Astrocyte of the spinal cord (primary cell): ENCODE measurements at places on chromosomes 11 and 22.

- DNase-seq, result no peak
Observed at GRCh38 chr11:34860034-34860433, 56.1 kb downstream of the APIP start.

GRCh38 chr11:133928628-133929059, 28.1 kb downstream of the IGSF9B start:
- no peak for DNase-seq

GRCh38 chr11:4826425-4826824, 5.3 kb downstream of the OR51F2 start:
- DNase-seq, result peak; percentile 18

DNA sequence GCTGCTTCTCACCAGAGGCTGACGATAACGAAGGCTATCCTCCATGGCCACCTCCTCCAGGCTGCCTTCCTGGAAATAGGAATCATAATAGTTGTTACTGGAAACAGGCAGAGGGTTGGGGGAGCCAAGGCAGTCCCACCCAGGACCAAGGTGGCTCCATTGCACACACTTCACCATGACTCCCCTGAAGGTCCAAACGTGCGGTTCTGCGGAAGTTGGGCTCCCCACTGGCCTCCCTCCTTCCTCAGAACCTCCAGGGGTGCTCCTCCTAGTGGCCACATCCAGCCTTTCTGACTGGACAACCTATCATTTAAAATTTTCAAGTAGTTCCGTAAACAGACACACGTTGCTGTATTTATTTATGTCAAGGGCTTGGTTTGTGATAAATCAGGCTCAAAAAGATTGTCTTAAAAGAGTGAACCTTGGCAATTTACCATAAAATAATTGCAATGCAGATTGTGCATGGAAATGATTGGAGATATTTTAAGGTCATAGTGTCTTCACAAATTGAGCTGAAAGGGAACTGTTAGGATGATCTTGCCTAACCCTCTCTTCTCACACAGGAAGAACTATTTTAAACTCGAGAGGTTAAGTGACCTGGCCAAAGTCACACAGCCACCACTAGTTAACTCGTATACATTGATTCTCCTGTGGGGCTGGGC, 1.4 kb upstream of the TCN2 start:
- peak; percentile 45 for DNase-seq

DNA sequence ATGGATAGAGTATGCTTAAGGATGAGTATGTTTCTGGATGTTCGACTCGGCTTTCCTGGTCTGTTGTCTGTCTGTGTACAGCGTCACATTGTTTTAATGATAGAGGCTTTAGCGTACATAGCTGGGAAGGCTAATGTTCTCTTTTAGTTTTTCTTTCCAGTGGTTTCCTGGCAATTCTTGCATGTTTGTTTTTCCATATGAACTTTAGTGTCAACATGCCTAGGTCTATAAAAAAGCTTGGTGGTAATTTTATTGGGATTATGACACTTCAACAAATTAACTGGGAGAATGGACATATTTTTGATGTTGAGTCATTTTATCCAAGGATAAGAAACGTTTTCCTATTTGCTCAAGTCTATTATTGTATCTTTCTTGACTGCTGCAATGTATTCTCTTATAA, 17.6 kb downstream of the F2 start:
- DNase-seq, result peak; percentile 5

- no peak for DNase-seq
Observed at GRCh38 chr11:44928816-44929215, 21.9 kb downstream of the TP53I11 start.

DNA sequence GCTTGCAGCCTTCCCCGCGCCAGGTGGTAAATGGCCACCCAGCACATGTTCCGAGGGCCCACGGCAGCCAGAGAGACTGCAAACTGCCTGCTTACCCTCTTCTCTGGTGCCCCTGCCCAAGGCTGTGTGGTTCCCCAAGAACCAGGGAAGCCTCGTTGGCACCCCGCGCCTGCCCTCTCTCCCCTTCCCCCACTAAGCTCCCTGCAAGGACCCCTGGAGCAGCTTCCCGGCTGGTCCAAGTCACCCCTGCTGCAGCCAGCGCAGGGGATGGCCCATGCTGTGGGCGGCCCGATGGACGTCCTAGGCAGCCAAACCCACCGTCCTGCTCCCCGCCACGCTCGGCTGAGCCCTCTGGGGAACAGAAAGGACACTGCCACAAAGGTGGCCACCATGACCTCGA, 30.2 kb downstream of the MACROD1 start:
- DNase-seq, result no peak

DNA sequence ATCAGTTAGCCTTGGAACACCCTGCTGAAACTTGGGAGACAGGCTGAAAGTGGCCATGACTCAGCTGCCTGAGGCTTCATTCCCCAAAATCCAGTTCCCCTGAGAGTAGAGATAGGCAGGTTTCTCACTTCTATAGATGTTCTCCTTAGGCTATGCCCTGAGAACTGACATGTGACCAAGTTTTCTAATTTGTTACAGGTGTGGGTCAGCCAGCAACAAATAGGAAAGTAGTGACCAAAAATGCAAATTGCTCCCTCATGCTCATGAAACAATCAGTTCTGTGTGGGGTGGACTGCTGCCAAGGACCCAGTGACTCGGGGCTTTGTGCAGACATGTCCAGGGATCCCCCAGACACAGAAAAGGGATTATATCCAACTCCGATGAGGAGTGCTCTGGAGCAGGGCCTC, 7.3 kb upstream of the CCDC15 start:
- DNase-seq, result peak; percentile 3

DNA sequence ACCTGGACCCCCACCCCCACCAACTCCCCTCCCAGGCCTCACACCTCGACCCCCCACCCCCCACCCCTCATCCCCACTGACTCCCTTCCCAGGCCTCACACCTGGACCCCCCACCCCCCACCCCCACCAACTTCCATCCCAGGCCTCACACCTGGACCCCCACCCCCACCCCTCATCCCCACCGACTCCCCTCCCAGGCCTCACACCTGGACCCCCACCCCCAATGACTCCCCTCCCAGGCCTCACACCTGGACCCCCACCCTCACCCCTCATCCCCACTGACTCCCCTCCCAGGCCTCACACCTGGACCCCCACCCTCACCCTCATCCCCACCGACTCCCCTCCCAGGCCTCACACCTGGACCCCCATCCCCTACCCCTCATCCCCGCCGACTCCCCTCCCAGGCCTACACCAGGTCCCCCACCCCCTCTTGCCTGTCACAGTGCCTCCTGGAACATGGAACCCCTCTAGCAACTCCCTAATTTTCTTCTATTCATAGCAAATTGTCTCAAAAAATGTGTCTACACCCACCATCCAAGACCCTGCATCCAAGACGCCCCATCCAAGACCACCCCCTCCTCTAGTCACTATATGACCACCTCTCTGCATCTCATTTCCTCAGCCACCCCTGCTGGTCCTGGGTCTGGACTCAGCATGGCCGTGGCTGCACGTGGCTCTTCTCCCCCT, 36.9 kb upstream of the BRSK2 start:
- DNase-seq, result no peak

GRCh38 chr11:120333801-120334200, 2.4 kb upstream of the ARHGEF12 start:
- DNase-seq, result no peak

- DNase-seq, result peak; percentile 4
Observed at GRCh38 chr11:131248588-131248987, 121.8 kb upstream of the NTM start.

DNA sequence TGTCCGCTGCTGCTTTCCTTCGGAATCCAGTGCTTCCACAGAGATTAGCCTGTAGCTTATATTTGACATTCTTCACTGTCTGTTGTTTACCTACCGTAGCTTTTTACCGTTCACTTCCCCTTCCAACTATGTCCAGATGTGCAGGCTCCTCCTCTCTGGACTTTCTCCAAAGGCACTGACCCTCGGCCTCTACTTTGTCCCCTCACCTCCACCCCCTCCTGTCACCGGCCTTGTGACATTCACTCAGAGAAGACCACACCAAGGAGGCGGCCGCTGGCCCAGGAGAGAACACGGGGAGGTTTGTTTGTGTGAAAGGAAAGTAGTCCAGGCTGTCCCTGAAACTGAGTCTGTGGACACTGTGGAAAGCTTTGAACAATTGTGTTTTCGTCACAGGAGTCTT, 15.4 kb upstream of the ST14 start:
- no peak for DNase-seq

- peak; percentile 89 for DNase-seq
Observed at GRCh38 chr11:8717876-8718753, 35.5 kb downstream of the RPL27A start.

DNA sequence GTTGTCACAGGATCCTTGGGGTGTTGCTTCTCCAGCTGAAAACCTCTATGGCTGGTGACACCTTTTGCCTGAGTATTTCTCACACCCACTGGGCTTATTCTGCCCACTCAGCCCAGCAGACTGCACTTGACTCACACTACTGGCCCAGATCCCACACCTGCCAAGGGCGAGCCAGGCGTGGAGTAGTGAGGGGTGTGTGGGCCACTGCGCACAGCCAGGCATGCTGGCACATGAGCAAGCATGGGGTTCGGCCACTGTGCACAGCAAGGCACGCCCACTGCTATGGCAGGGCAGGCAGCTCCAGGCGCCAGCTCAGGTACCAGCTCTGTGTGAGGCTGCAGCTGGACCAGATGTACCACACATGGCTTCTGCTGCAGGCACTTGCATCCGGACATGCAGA, 116.5 kb upstream of the MTNR1B start:
- DNase-seq, result no peak

DNA sequence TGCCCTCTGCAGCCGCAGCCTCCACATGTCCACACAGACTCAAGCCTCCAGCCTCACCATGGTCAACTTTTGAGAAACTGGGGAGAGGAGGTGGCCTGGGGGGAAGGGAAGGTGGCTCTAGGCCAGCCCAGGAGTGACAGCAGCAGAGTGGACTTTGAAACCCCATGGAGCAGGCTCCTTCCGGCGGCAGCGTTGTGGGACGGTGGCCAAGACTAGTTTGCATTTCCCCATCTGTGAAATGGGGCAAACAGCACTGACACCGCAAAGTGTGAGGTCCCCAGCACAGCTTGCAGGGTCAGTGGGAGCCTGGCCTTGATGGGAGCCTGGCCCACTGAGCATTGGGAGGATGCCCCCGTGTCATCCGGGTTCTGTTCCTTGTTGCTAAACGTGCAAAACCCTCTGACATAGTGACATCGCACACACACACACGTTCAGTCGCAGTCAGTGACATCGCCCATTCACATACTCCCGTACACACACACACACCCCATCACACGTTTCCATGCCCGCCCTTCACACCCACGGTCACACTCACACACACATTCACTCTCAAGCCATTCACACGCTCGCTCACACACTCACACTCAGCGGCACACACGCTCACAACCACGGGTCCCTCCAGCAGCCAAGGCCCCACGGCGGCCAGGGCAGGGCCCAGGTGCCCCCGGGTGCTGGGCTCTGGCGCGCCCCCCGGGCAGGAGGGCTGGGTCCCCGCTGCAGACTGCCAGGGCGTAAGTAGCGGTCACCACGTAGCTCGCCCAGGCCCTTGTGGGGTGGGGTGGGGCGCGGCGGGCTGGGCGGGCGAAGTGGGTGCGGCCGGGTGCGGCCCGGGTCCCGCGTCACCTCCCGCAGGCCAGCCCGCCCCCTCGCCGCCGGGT, 585 bp downstream of the CYB5R3 start:
- DNase-seq, result peak; percentile 37

DNA sequence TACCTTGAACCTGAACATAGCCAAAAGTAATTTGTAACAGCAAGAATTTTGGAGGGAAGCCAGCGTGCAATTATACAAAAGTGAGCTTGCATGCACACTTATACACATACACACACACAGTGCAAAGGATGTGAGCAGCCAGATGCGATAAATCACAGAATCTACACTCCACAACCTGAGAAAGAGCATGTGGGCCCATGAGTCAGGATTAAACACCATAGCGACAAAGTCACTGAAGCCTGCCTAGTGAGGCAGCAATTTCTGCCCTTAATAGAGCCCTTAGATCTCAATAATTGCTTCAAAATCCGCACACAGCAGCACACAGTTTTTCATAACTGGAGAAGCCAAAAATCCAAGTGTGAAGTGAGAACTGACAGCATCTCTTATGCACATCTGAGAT, 42.6 kb upstream of the TEAD1 start:
- DNase-seq, result no peak

- no peak for DNase-seq
Observed at GRCh38 chr11:84853841-84854497, 773.2 kb downstream of the DLG2 start.

- DNase-seq, result peak; percentile 87
Observed at GRCh38 chr22:21044931-21045584, 688 bp upstream of the LRRC74B start.

GRCh38 chr22:50228366-50228765, 16.5 kb downstream of the TUBGCP6 start:
- no peak for DNase-seq
